ENCODE measurements at places on chromosomes 5 and 9. TPM values are rescaled to one million over a fixed set of nuclear protein-coding genes. Genes with fewer than 3 reads are reported as not detected.

- DNase-seq = no peak
Measured at GRCh38 chr5:109697339-109697738, 7.6 kb downstream of the MAN2A1 start.

DNA sequence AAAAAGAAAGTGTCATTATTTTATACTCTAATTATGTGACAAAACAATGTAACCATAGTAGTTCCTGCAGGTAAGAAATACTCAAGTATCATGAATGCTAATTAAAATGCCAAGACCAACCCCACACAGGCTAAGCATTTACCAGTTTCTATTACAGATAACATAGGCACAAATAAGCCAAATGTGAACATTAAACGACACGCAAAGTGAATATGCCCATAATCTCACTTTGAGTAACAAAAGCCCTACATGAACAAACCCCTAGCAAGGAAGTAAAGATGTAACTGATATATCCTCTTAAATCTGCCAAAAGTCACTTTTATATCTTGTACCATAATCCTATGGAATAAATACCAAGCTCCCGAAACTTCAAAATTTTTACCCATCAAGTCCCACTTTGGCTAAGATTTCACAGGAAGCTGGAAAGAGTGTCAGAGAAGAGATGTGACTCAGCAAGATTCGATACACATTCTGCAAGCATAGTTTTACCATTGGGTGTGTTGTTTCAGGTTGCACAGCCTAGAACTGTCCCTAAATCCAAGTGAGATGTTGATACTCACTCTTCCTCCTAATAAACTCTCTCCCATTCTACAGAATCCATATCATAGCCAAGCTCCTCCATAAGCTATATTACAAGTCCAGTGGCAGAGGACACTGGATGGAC is 28.8 kb downstream of the TRPM6 start:
- peak; percentile 23 for DNase-seq

DNA sequence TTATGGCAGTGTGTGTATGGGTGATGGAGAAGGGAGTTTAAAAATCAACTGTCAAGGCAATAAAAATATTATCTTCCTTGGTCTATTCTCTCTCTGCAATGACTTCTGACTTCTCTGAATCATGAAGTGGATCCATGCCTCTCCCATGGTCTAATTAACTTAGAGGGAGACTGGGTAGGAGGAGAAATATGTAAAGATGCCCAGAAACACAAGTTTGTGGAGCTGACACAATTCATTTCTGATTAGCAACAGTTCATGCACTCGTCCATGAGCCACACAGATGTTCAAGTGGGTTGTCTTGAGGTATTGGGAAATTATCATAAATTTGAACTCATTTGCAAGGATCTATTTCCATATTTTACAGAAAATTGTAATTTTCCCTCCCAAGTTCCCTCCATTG is 38.1 kb downstream of the INSYN2B start:
- DNase-seq = no peak

AIF1L gene
- 1.6 TPM for polyA plus RNA-seq

DNA sequence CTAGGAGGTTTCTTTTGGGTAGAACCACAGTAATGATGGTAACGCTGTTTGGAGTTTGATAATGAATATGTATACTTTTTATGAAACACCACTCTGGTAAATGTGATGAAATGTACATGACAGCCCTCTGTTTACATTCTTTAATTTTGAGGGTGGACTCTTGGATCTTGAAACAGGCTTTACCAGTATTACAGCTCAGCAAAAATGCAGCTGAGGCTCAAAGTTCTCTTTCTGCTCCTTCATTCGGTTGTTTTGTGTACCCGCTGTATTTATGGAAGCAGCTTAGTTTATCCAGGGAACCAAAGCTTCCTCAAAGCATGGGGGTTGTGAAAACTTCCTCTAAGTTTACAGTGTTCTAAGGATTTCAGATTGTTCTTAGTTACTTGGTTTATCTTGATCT is 11.1 kb downstream of the GAPVD1 start:
- DNase-seq = no peak

- no peak for DNase-seq
Measured at GRCh38 chr9:69811351-69811868, 9.2 kb upstream of the CFAP95 start.

PRUNE2 gene
- not detected for polyA plus RNA-seq

GRCh38 chr5:123340928-123341327 is 82.3 kb downstream of the CEP120 start:
- DNase-seq = no peak

- no peak for DNase-seq
Measured at GRCh38 chr9:87213948-87214347, 266.6 kb upstream of the GAS1 start.

DNA sequence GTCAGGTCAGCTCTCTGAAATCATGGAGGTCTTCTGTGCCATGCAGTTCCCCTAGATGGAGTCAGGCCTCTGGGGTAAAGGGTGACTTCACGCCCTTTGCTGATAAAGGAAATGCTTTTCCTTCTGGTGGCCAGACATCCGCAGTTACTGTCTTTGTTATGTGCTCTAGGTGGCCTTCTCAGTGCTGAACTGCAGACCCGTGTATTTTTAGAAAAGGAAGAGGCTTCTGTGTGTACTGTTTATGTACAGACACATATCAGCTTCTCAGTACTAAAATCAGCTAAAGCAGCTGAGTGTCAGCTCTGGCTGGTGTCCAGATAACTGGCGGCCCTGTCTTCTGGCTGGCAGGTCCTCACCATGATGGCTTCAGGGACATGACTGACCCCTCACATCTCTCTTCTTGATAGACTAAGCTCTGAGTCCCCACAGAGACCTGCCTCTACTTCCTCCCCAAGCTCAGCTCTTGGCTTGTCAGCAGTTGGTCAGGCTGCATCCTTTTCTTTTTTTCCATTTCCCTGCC is 75.3 kb downstream of the ARHGAP26 start:
- DNase-seq = no peak

GRCh38 chr5:90865180-90865579 is 306.6 kb downstream of the ADGRV1 start:
- DNase-seq = no peak

DNA sequence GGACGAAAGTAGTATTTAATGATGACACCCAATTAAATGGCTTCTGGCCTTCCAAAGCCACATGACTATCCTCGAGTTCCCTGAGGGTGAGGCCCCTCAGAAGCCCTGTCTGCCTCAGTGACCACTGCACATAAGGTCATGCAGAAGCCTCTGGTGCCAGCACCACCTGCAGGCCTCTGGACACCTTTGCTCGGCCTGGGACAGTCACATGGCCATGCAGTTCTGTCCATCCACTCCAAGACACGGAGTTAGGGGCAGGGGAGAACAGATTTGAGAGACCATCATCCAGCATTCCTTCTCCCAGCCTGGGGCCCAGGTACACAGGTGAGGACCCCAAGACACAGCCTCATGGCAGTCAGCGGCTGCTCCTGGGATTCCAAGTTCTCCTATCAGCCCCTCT is 145.0 kb downstream of the ROR2 start:
- DNase-seq = no peak

- peak; percentile 38 for DNase-seq
Measured at GRCh38 chr5:115180165-115180709, 10.5 kb upstream of the TRIM36 start.

DNA sequence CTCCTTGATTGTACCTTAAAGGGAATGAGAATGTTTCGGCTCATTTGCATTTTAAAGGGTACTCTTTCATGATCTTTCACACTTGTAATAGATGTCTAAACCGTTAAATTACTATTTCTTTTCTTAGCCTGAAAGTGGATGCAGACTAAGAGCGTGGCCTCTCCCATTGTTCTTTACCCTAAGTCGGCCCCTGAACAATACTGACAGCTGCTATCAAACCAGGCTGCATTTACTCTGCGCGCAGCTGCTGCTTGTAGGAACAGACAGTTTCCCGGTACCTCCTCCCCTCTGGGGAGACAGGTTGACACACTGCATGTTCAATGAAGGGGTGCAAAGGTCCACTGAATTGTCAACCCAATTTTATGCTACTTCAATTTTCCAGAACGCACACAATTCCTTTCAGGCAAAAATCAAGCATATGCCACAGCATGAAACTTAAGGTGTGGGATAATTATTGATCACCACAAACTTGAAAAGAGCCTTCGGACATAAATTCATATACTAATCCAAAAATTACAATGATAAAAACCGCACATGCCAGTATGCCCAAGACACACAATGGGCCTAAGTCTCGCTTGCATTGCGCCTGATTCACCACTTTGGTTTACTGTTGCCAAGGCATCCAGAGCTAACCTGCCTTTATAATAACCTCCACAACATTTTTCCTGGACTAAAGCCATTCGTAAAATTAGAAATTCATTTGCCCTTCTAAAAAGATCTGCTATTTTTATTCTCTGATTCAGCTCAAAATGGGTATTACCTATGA is 39.7 kb downstream of the TLE1 start:
- no peak for DNase-seq

SH3PXD2B gene
- 15.4 TPM for polyA plus RNA-seq

TUSC1 gene
- polyA plus RNA-seq = 6.5 TPM

- DNase-seq = no peak
Measured at GRCh38 chr5:54610197-54610944, 92.8 kb downstream of the SNX18 start.

- no peak for DNase-seq
Measured at GRCh38 chr5:149366169-149366729, 8.4 kb downstream of the PCYOX1L start.

DNA sequence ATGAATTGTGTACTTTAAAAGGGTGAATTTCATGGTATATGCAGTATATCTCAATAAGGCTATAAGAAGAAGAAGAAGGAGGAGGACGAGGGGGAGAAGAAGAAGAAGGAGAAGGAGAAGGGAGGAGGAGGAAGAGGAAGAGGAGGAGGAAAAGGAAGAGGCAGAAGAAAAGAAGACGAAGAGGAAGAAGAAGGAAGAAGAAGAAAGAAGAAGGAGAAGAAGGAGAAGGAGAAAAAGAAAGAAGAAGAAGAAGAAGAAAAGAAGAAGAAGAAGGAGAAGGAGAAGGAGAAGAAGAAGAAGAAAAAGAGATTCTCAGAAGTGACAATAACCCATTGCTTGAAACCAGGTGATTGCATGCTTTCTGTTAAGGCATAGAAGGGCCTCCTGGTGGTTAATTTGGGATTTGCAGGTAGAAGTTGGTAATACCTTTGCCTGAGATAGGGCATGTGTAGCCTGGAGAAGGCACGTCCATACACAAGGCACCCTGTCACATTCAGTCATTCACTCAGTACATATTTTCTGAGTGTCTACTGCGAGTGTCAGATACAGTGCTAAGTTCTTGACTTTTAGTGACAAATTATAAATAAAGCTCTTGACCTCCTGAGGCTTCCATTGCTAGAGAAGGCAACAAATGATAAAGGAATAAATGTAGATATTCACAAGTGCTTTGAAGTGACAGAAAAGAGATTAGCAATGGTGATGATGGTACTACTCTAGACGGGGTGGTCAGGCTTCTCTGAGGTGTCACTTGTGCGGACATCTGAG is 231.3 kb downstream of the NPR3 start:
- DNase-seq = peak; percentile 18

GRCh38 chr5:136066661-136067271 is 38.0 kb downstream of the TGFBI start:
- peak; percentile 60 for DNase-seq

GRCh38 chr5:109105631-109106267 is 304.0 kb downstream of the PJA2 start:
- no peak for DNase-seq

- DNase-seq = no peak
Measured at GRCh38 chr5:40669606-40670390, 9.9 kb upstream of the PTGER4 start.

GRCh38 chr9:134364391-134365114 is 38.3 kb downstream of the RXRA start:
- no peak for DNase-seq

GRCh38 chr9:124392871-124393460 is 22.3 kb downstream of the PSMB7 start:
- DNase-seq = peak; percentile 87

GRCh38 chr5:36719282-36719681 is 112.9 kb downstream of the SLC1A3 start:
- no peak for DNase-seq

DNA sequence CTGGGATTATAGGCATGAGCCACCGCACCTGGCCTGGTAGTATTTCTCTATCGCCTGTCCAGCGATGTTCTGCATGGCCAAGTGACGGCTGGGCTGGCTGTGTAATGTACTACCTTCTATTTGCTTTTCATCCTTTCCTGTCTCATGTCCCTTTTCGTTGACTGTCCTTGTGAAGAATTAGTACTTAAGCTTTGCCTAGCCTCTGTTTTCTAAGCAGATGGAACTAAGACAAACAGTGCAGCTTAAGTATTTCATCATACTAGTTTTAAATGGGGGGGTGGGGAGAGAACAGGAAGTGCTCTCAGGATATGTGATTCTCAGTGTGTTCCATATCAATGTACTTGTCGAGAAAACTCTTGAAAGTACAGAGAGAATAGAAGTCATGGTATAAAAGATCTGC is 31.7 kb upstream of the CCL21 start:
- no peak for DNase-seq

DNA sequence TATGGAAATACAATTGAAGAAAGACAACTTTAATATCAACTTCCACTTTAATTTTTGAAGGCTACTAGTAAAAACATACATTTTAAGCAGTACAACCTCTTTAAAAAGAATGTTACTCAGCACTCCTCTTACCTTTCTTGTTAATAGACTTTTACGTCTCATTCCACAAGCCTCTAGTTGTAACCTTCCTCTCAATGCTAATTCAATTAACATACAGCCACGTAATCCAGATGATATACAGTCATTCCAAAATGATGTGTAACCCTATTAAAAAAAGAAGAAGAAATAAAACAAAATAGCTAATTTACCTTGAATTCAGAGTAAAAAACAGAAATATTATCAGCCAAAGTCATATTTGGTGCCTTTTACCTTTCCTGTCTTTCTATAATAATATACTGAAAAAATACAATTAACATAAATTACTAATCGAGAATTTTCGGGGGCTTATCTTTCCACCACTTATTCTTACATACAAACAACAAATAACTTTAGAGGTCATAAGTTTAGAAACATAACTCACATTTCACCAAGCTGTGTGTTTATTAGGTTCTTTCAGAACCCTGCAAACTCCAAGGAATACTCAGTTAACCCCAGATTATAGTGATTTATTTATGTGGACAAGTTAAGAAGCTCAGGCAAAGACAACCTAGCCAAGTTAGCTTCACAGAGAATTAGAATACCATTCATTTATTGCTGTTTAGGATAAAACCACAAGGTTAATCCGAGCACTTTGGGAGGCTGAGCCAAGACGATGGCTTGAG is 30.3 kb downstream of the GOLPH3 start:
- DNase-seq = no peak
